ENCODE measurements at places on chromosomes 16 and 17.
A peak's percentile ranks its signal among the peaks of the same experiment; 100 is the strongest.

DNA sequence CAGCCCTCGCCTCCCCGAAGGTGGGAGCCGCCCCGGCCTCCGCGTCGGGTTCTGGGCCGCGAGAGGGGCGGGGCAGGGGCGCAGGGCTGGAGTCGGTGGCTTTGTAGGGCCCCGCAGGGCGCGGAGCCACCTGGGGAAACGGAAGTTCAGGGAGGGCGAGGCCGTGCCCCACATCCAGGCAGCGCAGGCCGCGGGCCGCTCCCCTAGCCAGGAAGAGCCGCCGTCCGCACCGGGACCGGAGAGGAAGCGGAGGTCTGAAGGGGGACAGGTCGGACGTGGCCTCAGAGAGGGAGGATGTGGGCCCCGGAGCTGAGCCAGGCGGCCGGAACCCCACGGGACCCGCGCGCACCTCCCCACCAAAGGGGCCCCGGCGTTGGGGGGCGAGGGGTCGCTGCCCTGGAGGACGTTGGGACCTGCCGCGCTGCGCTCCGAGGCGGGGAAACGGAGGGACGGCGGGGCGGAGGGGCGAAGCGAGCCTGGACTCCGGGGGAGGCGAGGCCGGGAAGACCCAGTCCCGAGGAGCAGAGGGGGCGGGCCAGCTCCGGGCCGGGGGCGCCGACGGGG, 482 bp upstream of the SLC16A3 start:
- no peak for DNase-seq

GRCh38 chr17:17818088-17818526, 18.7 kb downstream of the SREBF1 start:
- no peak for DNase-seq

DNA sequence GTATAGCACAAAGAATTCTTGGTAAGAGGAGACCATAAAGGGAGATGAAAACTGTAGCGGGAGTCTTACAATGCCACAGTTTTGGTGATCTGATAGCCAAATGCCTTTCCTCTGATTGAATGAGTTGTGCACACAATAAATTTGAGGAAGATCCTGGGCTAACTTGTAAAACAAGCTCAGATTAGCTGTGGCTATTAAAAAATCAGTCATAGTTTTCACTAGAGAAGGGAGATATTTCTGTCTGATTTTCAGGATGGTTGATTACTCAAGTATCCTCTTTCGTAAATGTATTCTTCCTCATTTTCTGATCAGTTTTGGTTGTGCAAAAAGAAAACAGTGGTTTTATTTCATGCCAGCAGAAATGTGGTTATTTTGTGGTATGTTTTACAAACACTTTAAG, 9.1 kb upstream of the METTL9 start:
- no peak for DNase-seq

GRCh38 chr17:8698162-8698971, 46.3 kb downstream of the CCDC42 start:
- DNase-seq, result no peak

DNA sequence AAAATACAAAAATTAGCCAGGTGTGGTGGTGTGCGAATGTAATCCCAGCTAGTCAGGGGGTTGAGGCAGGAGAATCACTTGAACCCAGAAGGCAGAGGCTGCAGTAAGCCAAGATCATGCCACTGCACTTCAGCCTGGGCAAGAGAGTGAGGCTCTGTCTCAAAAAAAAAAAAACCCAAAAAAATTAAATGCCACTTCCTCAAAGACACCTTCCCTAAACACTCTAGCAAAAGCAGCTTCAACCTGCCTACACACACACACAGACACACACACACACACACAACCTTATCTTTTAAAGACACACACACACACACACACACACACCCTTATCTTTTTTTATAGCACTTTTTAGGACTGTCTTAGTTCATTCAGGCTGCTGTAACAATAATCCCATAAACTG, 201.7 kb upstream of the PSMD7 start:
- no peak for DNase-seq

DNA sequence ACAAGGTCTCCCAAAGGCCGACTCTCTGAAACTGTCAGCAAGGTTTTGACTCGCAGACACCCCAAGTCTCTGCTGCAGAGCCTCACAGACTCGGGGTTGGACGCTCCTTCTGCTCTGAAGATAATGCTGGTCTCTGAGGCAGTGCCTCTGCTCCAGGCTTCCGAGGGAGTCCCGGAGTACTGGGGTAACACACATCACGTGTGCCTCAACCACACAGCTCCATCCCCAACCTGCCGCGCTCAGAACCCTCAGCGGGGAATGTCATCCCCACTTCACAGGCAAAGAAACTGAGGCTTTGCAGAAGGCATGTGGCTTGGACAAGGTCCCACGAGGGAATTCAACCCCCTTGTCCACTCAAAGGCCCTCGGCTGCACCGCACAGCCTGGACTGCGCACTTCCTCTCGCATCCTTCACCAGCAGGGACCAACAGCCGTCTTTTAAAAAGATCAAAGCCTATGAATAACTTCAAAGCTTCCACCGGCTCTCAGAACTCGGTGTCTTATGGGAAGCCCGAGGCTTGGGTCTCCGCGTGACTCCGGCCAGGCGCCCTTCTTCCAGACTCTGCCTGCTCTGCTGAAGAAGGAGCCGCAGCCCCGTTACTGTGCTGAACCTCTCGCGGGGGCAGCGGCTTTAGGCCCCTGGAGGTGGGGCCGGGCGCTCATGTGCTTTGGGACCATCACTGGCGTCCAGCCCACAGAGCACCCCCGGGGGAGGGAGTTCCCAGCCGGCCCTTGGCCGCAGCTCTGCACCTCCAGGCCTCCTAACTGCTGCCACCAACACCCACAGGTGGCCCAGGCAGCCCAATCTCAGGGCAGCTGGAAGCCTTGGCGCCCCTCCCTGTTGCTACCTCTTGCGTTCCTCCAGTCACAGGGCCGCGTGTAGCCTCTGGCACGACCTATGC, 2.2 kb downstream of the TMEM204 start:
- no peak for DNase-seq

GRCh38 chr16:78866521-78866920, 734.0 kb downstream of the MAF start:
- no peak for DNase-seq

GRCh38 chr17:75685499-75685898, 18.4 kb downstream of the SAP30BP start:
- DNase-seq, result no peak

DNA sequence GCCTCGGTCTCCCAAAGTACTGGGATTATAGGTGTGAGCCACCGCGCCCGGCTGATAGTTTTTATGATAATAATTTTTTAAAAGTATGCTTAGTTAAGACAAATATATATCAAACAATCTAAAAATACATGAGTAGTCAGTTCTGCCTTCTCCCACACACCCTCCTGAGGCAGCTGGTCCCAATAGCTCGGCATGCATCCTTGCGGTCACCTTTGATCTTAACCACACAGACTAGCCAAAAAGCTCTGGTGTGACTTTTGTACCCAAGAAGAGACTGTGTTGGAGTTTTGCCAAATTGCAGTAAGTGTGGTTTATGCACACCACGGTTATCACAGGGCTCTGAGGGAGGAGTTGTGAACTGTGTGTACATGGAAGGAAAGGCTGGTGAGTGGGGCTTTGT, 25.6 kb downstream of the ATP6V0A1 start:
- DNase-seq, result peak; percentile 18

GRCh38 chr16:49940464-49941224, 84.4 kb upstream of the CNEP1R1 start:
- no peak for DNase-seq

DNA sequence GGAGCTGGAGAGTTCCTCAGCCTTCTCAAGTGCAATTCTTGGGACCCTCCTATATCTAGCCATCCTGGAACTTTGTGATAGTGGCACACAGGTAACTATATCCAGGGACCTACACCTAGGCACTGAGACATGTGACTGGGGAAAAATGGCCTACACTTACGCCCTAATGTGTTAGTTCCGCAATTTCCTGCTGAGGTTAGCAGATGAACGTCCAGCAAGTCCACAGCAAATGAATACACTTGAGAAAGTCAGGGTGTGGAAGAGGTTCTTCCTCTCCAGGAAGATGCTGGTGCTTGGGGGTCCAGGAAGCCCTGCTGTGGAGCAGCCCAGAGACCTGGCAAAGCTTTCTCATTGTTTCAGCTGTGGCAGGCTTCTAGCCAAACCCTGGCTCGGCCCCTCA, 20.8 kb downstream of the PIK3R5 start:
- DNase-seq, result no peak

DNA sequence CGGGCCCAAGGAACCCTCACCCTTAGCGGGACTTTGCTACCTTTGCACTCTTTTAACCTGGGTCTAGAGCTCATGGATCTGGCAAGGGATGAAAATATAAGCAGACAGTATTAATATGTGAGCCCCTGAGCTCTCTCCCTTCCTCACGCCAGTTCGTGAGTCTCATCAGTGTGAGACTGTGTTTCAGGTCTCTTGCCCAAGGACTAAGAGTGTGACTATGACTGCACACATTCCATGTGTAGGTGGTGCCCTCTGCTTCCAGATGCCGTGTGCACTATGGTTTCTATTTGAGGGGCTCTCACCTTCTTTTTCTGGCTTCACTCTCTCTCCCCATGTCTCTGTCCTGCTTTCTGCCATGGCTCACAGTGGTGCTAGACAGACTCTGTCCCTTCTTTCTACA, 40.5 kb downstream of the DHRS7B start:
- no peak for DNase-seq

DNA sequence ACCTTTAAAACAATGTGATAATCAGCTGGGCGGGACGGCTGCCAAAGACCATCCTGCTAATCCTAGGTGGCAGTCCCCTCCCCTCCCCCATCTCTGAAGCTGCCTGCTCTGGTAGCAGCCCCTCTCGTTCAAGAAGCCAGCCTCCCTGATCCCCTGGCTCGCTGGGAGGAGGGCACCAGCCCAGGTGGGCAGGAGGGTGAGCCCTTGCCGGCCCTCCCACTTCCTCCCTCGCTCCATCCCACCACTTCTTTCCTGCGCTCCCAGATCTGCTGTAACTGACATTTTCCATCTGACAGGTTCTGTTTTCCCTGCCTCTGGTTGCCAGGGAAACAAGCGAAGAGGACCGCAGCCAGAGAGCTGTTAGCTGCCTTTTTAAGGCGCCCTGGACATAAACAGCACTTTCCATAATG, 155.7 kb upstream of the TNRC6C start:
- no peak for DNase-seq

- DNase-seq, result no peak
These were observed 240.7 kb downstream of the MAP2K4 start for GRCh38 chr17:12261354-12261753.

GRCh38 chr16:67509016-67509415, 19.6 kb upstream of the RIPOR1 start:
- DNase-seq, result no peak

DNA sequence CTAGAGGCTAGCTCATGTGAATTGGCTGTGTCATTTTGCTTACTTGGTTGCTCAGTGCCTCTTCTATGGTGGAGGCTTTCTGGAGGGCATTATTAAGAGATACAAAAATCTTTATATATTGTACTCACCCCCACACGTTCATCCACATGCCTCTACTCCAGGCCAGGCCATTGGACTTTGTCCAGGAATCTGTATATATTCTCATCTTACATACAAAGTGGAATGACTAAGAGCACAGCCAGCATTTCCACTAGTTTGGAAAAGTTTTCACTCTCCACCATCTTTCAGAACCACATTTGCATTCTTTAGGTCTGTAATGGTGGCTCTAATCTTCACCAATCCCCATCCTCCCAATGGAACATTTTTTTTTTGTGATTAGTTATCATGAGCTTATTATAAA, 4.8 kb upstream of the GLG1 start:
- DNase-seq, result no peak

GRCh38 chr17:56676810-56677209, 83.3 kb downstream of the NOG start:
- no peak for DNase-seq

DNA sequence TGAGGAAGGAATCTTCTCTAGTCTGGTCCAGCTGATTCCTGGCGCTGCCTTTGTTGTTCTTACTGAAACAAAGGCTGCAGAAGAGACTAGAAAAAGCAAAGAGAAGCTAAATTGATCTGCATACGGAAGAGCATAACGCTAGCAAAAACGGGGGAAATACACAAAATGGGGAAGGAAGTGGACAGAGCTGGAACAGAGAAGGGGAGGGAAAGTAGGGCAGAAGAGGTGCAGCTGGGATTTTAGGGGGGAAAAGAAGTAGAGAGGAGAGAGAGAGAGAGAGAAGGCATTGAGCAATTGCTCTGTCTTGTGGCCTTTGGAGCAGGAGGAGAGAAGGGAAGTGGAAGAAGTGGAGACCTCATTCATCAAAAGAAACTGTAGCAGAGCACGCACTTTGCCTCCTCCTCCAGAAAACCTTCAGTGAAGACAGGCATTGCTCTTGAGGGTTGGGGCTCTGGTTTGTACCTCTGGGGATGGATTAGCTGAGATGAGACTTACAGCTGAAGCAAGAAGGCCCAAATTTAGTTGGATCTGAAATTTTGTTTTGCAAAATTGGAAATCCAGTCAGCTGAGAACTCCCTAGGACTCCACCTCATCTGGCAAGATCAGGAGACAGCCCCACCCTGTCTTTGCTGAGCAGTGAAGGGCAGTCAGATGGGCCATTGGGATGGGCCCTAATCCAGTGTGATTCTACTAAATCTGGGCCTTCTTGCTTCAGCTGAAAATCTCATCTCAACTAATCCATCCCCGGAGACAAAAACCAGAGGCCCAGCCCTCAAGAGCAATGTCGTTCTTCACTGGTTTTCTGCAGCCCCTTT, 55.8 kb downstream of the CDRT4 start:
- no peak for DNase-seq

GRCh38 chr16:3984111-3985060, 103.9 kb upstream of the CREBBP start:
- no peak for DNase-seq

GRCh38 chr16:22358000-22358399, 16.4 kb downstream of the CDR2 start:
- DNase-seq, result no peak

DNA sequence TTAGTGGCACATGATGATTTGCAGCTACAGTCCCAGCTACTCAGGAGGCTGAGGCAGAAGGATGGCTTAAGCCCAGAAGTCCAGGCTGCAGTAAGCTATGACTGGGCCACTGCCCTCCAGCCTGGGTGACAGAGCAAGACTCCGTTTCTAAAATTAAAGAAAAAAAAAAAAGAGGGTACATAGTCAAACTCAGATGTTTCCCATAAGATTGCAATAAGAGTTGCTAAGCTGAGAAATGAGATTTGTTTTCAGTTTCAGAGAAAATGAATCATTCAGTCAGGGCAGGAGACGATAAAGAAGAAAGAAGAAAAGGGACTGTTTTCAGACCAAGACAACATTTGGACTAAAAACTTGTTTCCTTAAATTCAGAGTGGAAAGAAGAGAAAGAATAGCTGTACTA, 30.2 kb upstream of the PHLPP2 start:
- DNase-seq, result no peak

GRCh38 chr16:53281280-53281679, 153.0 kb upstream of the RBL2 start:
- no peak for DNase-seq
